ENCODE measurements at places on chromosomes 7 and 10. TPM values are rescaled to one million over a fixed set of nuclear protein-coding genes. Genes with fewer than 3 reads are reported as not detected.

GRCh38 chr10:109773288-109774120 lies 149.8 kb downstream of the XPNPEP1 start:
- 0 out of 2 replicates have a peak, but pooled peaks cover 2% of the 10 kb centered on the region for H3K27me3 ChIP-seq
- H3K4me3 ChIP-seq = no peak overlapping the region
- no peak overlapping the region for H3K27ac ChIP-seq
- no peaks in the 10 kb centered on the region for H3K4me1 ChIP-seq

DNA sequence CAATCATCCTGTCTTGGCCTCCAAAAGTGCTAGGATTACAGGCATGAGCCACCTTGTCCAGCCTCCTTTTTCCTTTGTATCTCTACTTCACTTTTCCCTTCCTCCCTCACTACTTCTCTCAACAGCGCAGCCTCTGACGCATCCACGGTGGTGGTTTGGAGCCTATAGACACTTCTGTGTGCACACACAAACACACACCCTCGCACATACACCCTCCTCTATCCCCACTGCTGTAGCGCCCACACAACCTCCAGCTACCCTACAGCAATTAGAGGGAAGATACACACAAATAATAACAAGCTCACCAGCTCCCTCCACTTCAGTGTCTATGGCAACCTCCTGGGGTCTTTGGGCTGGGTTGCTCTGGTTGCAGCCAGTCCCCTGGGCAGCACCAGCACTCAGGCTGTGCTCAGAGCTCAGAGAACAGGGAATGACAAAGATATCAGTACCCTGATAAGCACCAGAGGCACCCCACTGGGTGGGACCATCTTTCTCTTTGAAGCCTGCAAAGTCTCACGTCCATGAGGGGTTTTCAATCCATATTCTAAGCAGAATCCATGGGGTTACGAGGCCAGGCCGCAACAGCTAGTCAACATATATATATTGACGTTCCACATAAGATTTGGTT lies 3.3 kb upstream of the CAMK2G start:
- H3K27ac ChIP-seq = no peak overlapping the region
- H3K27me3 ChIP-seq = no peaks in the 10 kb centered on the region
- H3K36me3 ChIP-seq = peaks cover under 1% of the 10 kb centered on the region
- H3K4me1 ChIP-seq = peaks cover 20% of the 10 kb centered on the region
- DNase-seq = no peak

- no peak overlapping the region for H3K27ac ChIP-seq
- no peaks in the 10 kb centered on the region for H3K27me3 ChIP-seq
These were observed 48.9 kb downstream of the DLG5 start for GRCh38 chr10:77877441-77878344.

DNA sequence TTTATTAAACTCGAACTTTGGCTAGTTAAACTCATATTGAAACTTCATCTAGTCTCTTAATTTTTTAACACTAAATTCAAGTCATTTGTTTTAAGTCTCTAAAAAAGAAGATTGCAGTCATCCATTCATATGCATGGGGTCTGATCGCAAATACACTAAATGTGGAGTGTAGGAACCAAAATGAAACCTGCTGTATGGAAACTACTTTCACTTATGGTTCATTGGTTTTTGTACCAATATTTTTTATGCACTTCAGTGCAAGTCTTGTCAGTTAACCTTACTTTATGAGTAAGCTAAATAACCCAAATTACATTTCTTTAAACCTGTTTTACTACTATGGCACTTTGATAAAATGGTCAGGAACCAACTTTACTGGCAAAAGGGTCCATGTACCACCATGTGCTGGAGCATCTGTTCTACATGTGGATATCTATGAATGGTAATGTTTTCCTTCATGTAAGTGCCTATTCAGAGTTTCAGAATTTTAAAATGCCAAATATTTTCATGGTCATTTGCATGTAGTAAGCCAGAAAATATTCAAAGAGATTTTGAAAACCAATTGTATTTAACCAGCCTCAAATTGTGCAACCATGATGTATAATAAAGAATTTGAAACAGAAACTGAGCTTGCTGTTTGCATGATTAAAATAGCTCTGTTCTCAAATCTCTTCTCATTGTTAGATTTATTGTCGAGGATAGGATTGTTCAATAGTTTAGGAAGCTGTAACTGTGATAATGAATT lies 7.6 kb upstream of the SUPV3L1 start:
- DNase-seq = no peak
- H3K4me3 ChIP-seq = no peak overlapping the region
- H3K27ac ChIP-seq = no peak overlapping the region
- no peaks in the 10 kb centered on the region for H3K27me3 ChIP-seq
- no peaks in the 10 kb centered on the region for H3K4me1 ChIP-seq

DNA sequence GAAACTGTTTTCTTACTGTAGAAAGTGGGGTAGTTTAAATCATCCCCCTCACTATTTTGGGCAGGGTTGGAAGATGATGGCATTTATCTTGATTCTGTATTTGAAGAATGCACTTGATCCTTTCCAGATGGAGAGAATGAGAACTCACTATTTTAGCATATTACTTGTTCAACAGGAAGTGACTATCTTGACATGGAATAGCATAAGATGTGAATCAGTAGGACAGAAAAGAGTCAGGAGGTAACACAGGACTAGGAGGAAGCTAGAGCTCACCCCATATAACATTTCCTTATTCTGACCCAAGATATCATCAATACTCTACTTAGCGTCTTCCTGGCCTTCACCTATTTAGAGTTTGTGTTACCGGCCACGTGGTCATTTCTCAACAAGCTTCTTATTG lies 400.2 kb downstream of the PHTF2 start:
- no peak for DNase-seq
- H3K4me3 ChIP-seq = no peak overlapping the region
- no peak overlapping the region for H3K27ac ChIP-seq
- H3K27me3 ChIP-seq = 0 out of 2 replicates have a peak, but pooled peaks cover 3% of the 10 kb centered on the region

GRCh38 chr7:143303733-143304132 lies 12.2 kb upstream of the CLCN1 start:
- no peaks in the 10 kb centered on the region for H3K27me3 ChIP-seq
- no peak overlapping the region for H3K4me3 ChIP-seq
- no peaks in the 10 kb centered on the region for H3K4me1 ChIP-seq
- DNase-seq = no peak
- H3K36me3 ChIP-seq = peaks cover 90% of the 10 kb centered on the region
- no peak overlapping the region for H3K27ac ChIP-seq

MASTL gene
- total RNA-seq = 43.5 TPM

SLC29A4 gene
- total RNA-seq = 8.7 TPM

SIRT1 gene
- 28.7 TPM for total RNA-seq

VPS37D gene
- 1.8 TPM for total RNA-seq

PCDH15 gene
- not detected for total RNA-seq

TMEM213 gene
- not detected for total RNA-seq

DNA sequence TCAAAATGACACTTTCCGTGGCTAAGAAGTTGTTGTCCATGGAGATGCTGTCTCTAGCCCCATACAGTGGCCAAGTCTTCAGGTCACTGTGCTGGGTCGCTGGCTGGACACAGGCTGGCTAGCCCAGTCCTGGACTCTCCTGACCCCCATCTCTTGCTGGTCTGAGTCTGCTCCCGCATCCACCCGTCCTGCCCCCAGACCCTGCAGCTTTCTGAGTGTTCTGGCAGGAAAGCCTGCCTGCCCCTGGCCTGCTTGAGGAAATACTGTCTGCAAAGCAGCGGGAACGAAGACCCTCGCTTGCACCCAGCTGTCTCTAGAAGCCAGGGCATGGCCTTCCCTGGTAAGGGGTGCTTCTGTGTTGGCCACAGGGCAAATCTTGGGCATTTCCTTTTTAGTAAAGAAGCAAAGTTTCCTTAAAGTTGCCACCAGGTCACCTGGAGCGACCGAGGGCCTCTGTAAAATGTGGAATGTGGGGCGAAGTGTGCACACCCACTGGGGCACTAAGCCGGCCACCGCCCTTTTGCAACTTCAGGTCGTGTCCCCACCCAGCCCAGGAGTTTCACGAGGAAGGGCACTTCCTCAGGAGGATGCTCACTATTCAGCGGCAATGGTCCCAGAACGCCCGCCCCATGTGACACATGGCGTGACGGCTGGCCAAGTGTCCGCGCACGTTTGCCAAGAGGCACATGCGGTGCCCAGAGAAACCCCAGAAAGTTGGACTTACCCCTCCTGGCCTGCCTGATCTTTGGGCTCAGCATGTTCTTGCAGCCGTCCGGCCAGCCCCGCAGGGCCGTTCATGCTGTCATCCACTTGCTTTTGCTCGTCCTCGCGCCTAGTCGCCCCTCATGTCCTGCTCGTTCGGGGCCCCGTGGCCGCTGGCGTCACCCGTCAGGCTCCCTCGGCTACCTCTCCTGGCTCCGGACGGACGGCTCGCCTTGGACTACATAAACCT lies 558 bp downstream of the ARHGAP22 start:
- H3K36me3 ChIP-seq = no peaks in the 10 kb centered on the region
- peak overlapping the region; percentile 34 for H3K4me3 ChIP-seq
- no peaks in the 10 kb centered on the region for H3K27me3 ChIP-seq
- H3K27ac ChIP-seq = no peak overlapping the region
- peaks cover 40% of the 10 kb centered on the region for H3K4me1 ChIP-seq

All from SJSA1 (cell line).